ENCODE measurements at places on chromosomes 11 and 22. TPM values are rescaled to one million over a fixed set of nuclear protein-coding genes. Genes with fewer than 3 reads are reported as not detected.
A peak's percentile ranks its signal among the peaks of the same experiment; 100 is the strongest.

DNA sequence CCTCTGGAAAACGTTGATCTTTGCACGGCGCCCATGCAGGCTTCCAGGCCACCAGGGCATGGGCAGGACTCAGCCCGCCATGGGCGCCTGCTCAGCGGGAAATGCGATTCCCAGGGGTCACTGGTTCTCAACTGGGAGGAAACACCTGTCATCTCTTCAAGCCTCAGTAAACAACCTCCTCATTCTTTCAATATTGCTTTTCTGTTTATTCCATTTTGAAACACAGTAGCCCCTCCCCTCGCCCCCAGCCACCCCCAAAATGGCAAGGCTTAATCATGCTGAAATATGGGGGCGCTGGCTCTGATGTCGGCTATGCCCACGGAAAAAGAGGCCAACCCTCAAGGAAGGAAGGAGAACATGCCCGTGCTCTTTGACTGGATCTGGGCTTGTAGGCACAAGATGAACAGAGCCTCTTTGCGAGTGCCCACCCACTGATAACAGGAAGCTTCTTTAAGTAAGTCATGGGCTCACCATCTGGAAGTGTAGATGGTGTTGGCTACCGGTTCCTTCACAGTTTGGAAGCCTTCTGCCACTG lies 594 bp upstream of the POU2AF1 start:
- H3K27ac ChIP-seq = no peak overlapping the region
- H3K27me3 ChIP-seq = peaks cover 3% of the 10 kb centered on the region
- peaks cover 4% of the 10 kb centered on the region for H3K36me3 ChIP-seq
- H3K4me1 ChIP-seq = no peaks in the 10 kb centered on the region

DNA sequence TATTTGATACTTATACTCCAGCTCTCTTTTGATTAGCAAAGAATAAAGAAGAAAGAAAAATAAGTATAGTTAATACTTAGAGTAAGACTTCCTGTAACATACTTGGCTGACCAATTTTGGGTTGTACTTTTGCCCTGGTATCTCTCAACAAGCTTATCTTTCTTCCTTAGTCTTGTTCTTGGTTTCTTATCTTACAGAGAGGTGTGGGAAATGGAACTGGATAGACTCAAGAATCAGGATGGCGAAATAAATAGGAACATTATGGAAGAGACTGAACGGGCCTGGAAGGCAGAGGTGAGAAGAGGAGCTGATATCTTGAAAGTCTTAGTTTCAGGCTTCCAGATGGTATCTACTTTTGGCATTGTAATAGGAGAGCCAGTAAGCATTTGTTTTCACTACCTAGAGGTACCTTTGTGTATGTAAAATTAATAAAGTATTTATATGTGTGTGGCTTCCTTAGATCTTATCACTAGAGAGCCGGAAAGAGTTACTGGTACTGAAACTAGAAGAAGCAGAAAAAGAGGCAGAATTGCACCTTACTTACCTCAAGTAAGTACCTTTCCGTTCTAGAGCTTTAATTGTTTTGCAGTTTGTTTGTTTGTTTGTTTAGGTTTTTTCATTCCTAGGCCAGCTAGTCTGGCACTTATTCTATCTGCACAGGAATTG lies 11.3 kb upstream of the BACE1-AS start:
- no peak overlapping the region for H3K27ac ChIP-seq
- DNase-seq = no peak
- no peak overlapping the region for H3K4me3 ChIP-seq

DNA sequence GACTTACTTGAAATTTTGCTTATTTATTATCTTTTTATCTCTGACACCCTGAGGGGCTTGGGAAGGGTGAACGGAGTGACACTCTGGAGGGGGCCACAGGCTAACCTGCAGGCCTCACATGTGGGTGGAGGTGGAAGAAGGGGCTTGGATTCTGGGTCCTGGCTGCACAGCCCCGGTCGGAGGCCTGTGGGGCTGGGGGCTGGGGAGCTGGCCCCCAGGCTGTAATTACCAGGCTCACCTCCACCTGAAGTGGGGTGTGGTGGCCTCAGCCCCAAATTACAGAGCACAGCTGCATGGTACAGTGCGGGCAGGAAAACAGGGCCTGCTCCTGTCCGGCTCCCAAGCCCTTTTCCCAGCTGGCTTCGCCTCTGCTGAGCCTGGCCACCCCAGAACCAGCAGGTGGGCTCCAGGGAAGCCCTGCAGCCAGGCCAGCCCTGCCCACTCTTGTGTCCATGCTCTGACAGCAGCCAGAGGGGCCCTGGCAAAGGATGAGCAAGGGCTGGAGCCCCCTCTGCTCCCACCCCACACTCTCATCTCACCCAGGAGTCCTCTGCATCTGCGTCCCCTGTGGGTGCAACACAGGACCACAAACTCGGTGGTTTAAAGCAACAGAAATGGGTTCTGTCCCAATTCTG lies 48.0 kb downstream of the IGF2 start:
- H3K36me3 ChIP-seq = peaks cover 5% of the 10 kb centered on the region
- H3K4me1 ChIP-seq = no peaks in the 10 kb centered on the region
- no peak overlapping the region for H3K4me3 ChIP-seq
- no peak for DNase-seq
- peaks cover 7% of the 10 kb centered on the region for H3K27me3 ChIP-seq

DNA sequence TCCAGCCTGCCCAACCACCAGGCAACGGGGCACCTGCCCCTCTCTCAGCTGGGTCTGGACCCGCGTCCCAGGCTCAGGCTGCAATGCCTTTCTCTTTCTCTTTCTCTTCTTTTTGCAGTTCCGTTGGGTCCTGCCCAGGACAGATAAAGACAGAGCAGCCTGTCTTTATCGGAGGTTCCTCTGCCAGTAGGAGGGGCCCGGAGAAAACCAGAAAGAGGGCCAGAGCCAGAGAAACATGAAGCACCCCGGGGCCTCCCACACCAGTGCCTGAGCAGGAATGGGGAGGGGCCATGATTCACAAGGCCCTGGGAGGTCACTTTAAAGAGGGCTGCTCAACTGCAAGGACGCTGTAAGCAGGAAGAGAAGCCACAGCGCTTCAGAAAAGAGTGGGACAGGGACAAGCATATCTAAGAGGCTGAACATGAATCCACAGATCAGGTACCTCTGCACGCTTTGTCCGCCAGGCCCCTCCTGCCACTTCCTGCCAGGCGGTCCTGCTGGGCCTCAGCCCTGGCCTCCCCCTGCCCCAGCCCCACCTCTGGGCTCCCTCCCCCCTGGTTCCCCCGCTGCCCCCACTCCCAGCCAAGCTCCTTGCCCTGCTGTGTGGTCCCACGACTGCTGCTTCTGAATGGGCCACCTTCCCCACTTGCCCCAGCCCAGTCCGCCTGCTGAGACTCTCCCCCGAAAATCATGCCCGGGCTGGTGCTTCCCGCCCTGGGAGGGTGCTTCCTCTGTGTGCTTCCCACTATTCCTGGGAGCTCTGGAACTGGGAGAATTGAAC lies at the start of gene APOBEC3C:
Gene APOBEC3C, plus strand, starts transcription at position 316 of the 781 bp plus-strand sequence. Its CDS starts 106 bp downstream, at position 422.
- no peak within 1 kb of the TSS for H3K27ac ChIP-seq
- peaks cover 1% of the 10 kb centered on the region for H3K27me3 ChIP-seq
- DNase-seq = no peak
- no peak within 1 kb of the TSS for H3K4me3 ChIP-seq
- H3K4me1 ChIP-seq = peaks cover 4% of the 10 kb centered on the region
- H3K36me3 ChIP-seq = no peaks in the 10 kb centered on the region

DNA sequence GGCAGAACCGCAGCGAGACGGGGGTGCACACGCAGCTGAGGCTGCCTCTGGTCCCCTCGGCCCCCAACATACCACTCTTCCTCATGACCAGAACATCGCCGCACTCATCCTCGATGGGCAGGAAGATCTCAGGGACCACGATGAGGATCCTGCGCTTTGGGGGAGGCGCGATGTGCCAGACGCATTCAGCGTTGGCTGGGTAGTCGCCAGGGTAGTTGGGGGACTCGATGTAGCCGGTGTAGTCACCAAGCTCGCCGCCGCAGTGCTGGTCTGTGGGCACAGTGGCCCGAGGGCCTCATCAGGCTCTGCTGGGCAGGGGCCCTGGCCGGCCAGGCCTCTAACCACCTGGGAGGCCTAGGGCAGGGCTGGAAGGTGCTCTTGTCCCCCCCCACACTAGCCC lies 23.0 kb upstream of the TTLL12 start:
- DNase-seq = no peak
- H3K27me3 ChIP-seq = peaks cover 5% of the 10 kb centered on the region
- peaks cover 3% of the 10 kb centered on the region for H3K4me1 ChIP-seq
- H3K36me3 ChIP-seq = no peaks in the 10 kb centered on the region
- H3K4me3 ChIP-seq = no peak overlapping the region

GRCh38 chr11:41045266-41045665 lies 414.2 kb downstream of the LRRC4C start:
- H3K27ac ChIP-seq = no peak overlapping the region
- no peaks in the 10 kb centered on the region for H3K27me3 ChIP-seq
- no peak overlapping the region for H3K4me3 ChIP-seq
- H3K4me1 ChIP-seq = peaks cover 3% of the 10 kb centered on the region
- DNase-seq = no peak
- H3K36me3 ChIP-seq = no peaks in the 10 kb centered on the region

DNA sequence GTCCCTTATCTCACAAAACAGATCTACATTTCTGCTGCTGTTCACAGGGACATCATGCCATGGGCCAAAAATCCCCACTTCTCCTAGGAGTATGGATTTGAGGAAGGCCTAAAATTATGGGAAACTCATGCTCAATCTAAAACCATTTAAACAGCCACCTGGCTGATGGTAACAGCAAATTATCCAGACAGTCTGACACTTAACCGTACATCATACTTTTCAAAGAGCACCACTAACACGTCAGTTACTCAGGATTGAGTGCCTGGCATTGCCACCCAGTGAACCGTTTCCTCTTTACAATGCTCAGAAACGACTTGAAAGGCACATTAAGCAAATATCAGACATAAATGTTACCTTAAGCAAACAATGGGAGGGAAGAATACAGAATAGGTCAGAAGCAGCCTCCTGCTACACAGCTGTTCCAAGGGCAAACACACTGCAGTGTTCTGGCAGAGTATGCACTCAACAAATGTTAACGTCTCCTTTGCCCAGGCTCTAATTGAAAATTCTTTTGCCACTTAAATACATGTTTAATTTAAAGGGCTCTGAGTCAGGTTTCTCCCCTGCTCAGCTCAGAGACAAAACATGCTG lies 18.8 kb upstream of the SLC36A4 start:
- no peak for DNase-seq
- no peak overlapping the region for H3K27ac ChIP-seq
- H3K4me1 ChIP-seq = peaks cover 10% of the 10 kb centered on the region
- no peaks in the 10 kb centered on the region for H3K36me3 ChIP-seq
- no peak overlapping the region for H3K4me3 ChIP-seq
- H3K27me3 ChIP-seq = no peaks in the 10 kb centered on the region

- H3K4me3 ChIP-seq = no peak overlapping the region
- H3K27ac ChIP-seq = no peak overlapping the region
- no peaks in the 10 kb centered on the region for H3K36me3 ChIP-seq
- no peaks in the 10 kb centered on the region for H3K4me1 ChIP-seq
- no peaks in the 10 kb centered on the region for H3K27me3 ChIP-seq
Observed at GRCh38 chr11:132972565-132972964, 559.7 kb downstream of the OPCML start.

- no peaks in the 10 kb centered on the region for H3K36me3 ChIP-seq
- H3K27ac ChIP-seq = no peak overlapping the region
- no peak for DNase-seq
- no peak overlapping the region for H3K4me3 ChIP-seq
- H3K4me1 ChIP-seq = peaks cover 7% of the 10 kb centered on the region
- peaks cover 3% of the 10 kb centered on the region for H3K27me3 ChIP-seq
Observed at GRCh38 chr22:38230108-38230825, 28.5 kb downstream of the MAFF start.

GRCh38 chr11:64337538-64338249 lies 2.3 kb upstream of the CCDC88B start:
- peak overlapping the region; percentile 30 for H3K4me3 ChIP-seq
- H3K4me1 ChIP-seq = peaks cover 28% of the 10 kb centered on the region
- H3K27ac ChIP-seq = peak overlapping the region; percentile 43
- peaks cover 11% of the 10 kb centered on the region for H3K27me3 ChIP-seq

- H3K4me1 ChIP-seq = no peaks in the 10 kb centered on the region
- no peak for DNase-seq
- no peak overlapping the region for H3K4me3 ChIP-seq
- no peaks in the 10 kb centered on the region for H3K36me3 ChIP-seq
Observed at GRCh38 chr11:119441898-119442243, 18.9 kb upstream of the THY1 start.

DNA sequence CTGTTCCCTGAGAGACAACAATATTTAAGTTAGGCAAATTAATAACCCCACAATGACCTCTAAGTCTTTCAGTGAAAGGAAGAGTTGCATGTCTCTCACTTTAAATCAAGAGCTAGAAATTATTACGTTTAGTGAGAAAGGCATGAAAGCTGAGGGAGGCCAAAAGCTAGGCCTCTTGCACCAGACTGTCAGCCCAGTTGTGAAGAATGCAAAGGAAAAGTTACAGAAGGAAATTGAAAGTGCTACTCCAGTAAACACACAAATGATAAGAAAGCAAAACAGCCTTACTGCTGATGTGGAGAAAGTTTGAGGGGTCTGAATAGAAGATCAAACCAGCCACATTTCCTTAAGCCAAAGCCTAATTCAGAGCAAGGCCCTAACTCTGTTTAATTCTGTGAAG lies 45.0 kb downstream of the BBOX1 start:
- DNase-seq = no peak
- H3K4me3 ChIP-seq = no peak overlapping the region
- H3K4me1 ChIP-seq = no peaks in the 10 kb centered on the region

DNA sequence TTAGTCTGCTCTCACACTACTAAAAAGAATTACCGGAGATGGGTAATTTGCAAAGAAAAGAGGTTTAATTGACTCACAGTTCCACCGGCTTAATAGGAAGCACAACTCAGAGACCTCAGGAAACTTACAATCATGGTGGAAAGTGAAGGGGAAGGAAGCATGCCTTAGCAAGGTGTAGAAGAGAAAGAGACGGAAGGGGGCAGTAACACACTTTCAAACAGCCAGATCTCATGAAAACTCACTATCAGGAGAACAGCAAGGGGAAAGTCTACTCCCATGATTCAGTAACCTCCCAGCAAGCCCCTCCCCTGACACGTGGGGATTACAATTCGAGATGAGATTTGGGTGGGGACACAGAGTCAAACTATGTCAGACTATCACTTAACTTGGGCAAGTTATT lies 236.6 kb upstream of the ANO3 start:
- H3K36me3 ChIP-seq = no peaks in the 10 kb centered on the region
- H3K4me3 ChIP-seq = no peak overlapping the region
- no peak overlapping the region for H3K27ac ChIP-seq
- H3K4me1 ChIP-seq = no peaks in the 10 kb centered on the region
- no peak for DNase-seq
- no peaks in the 10 kb centered on the region for H3K27me3 ChIP-seq

DNA sequence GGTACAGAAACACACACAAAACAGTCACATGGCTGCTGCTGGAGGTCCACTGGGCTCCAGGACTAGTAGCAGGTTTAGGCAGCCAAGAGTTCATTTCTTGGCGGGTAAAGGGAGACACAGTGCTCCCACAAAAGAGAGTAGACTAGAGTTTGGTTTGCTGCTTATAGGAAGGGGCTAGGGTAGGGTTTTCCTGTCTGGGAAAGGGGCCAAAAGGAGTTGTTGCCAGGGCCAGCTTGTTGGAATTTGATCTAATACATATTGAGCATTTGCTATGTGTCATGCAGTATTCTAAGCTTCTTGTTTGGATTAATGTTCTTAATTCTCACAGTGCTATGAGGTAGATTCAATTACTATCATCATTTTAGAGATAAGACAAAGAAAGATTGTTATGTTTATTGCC lies 195.1 kb upstream of the PLET1 start:
- peaks cover 5% of the 10 kb centered on the region for H3K36me3 ChIP-seq
- no peaks in the 10 kb centered on the region for H3K27me3 ChIP-seq
- H3K27ac ChIP-seq = no peak overlapping the region
- H3K4me1 ChIP-seq = no peaks in the 10 kb centered on the region
- no peak overlapping the region for H3K4me3 ChIP-seq

The OVCH2 gene
- not detected for total RNA-seq

The ARHGEF17 gene
- 43.3 TPM for total RNA-seq

The F2 gene
- 0.29 TPM for total RNA-seq

The MPEG1 gene
- total RNA-seq = not detected

The PATE3 gene
- not detected for total RNA-seq

The THY1 gene
- total RNA-seq = 22.0 TPM
